ENCODE measurements at places on chromosomes 11 and 22. TPM values are rescaled to one million over a fixed set of nuclear protein-coding genes. Genes with fewer than 3 reads are reported as not detected.

GRCh38 chr11:133997554-133997953, 40.8 kb upstream of the IGSF9B start:
- no peaks in the 10 kb centered on the region for H3K27me3 ChIP-seq
- DNase-seq: no peak
- H3K27ac ChIP-seq: no peak overlapping the region
- H3K36me3 ChIP-seq: no peaks in the 10 kb centered on the region

DNA sequence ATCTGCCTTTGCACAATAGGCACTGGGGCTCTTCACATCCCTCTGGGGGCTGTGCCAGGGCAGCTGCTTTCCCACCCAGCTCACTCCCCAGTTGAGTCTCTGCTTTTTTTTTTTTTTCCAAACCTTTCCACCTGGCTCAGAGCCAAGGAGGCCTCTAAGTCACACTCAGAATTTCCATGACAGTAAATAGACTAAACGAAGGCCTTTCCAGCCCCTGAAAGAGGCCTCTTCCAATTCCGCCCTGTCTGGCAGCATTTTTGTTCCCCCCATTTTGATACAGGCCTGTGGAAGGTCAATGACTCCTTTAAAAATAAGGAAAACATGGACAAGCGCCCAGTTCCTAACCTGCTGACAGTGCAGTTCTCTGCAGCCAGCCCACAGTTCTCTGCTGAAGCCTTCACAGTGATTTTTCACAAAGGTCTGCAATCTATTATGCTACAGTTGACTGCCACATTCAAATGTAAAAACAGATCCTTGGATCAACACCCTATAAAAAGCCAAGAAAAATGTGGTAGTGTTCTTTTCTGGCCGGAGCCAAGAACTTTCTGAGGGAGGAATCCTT, 107.5 kb upstream of the SESN3 start:
- peaks cover 8% of the 10 kb centered on the region for H3K4me1 ChIP-seq
- H3K27ac ChIP-seq: peak overlapping the region; percentile 74
- H3K4me3 ChIP-seq: no peak overlapping the region
- DNase-seq: no peak
- no peaks in the 10 kb centered on the region for H3K27me3 ChIP-seq

The KDM4E gene
- not detected for polyA plus RNA-seq

GRCh38 chr22:34567367-34567766, 498.6 kb upstream of the ISX start:
- no peaks in the 10 kb centered on the region for H3K27me3 ChIP-seq
- H3K36me3 ChIP-seq: no peaks in the 10 kb centered on the region
- H3K27ac ChIP-seq: no peak overlapping the region
- no peak for DNase-seq
- no peak overlapping the region for H3K4me3 ChIP-seq

GRCh38 chr11:64206457-64207255, at the start of gene FERMT3:
TSS of gene FERMT3 (plus strand) at chr11:64206721. CDS start at chr11:64207365, 644 bp downstream.
- no peak for DNase-seq
- no peaks in the 10 kb centered on the region for H3K4me1 ChIP-seq
- H3K27ac ChIP-seq: no peak within 1 kb of the TSS
- no peak within 1 kb of the TSS for H3K4me3 ChIP-seq

GRCh38 chr11:71542879-71543777, 5.1 kb upstream of the KRTAP5-9 start:
- no peaks in the 10 kb centered on the region for H3K36me3 ChIP-seq
- no peak overlapping the region for H3K27ac ChIP-seq
- no peaks in the 10 kb centered on the region for H3K4me1 ChIP-seq
- H3K4me3 ChIP-seq: no peak overlapping the region
- DNase-seq: no peak
- no peaks in the 10 kb centered on the region for H3K27me3 ChIP-seq

All from pancreas (tissue), 10 donors.